Aorta (tissue), 5 donors: ENCODE measurements at places on chromosomes 5 and 9.
A peak's percentile ranks its signal among the peaks of the same experiment; 100 is the strongest.

- H3K4me1 ChIP-seq = no peaks in the 10 kb centered on the region
- no peaks in the 10 kb centered on the region for H3K36me3 ChIP-seq
- DNase-seq = no peak
- no peak overlapping the region for H3K4me3 ChIP-seq
- H3K27ac ChIP-seq = no peak overlapping the region
- H3K27me3 ChIP-seq = no peaks in the 10 kb centered on the region
Measured at GRCh38 chr9:21871256-21871975, 69.0 kb downstream of the MTAP start.

- H3K27ac ChIP-seq = no peak overlapping the region
- no peaks in the 10 kb centered on the region for H3K27me3 ChIP-seq
- no peak overlapping the region for H3K4me3 ChIP-seq
- DNase-seq = no peak
- no peaks in the 10 kb centered on the region for H3K36me3 ChIP-seq
Measured at GRCh38 chr5:61618577-61618976, 286.5 kb downstream of the ZSWIM6 start.

- no peak overlapping the region for H3K4me3 ChIP-seq
- no peak for DNase-seq
- no peaks in the 10 kb centered on the region for H3K36me3 ChIP-seq
- H3K4me1 ChIP-seq = peaks cover 4% of the 10 kb centered on the region
Measured at GRCh38 chr5:124342027-124342471, 404.4 kb downstream of the ZNF608 start.

DNA sequence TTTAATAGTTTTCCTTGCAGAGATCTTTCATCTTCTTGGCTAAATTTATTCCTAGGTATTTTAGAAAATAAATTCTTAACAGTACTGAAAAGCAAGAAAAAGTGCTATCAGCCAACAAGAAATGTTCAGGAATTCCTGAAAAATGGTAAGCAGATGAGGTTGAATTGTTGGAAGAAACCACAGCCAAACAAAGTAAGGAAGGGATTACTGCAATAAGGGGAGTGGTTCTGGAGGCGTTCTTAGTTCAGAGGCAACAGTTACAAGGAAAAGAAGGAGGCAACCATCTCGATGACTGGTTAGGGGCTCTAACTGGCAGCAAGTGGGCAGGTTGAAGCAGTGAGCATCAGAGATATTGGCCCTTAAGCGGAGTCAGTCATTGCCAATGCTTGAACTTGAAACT is 12.8 kb upstream of the OR13J1 start:
- no peak for DNase-seq
- H3K4me1 ChIP-seq = no peaks in the 10 kb centered on the region
- no peak overlapping the region for H3K4me3 ChIP-seq
- no peak overlapping the region for H3K27ac ChIP-seq

GRCh38 chr5:8993031-8993430 is 552.8 kb downstream of the SEMA5A start:
- H3K4me3 ChIP-seq = no peak overlapping the region
- H3K36me3 ChIP-seq = no peaks in the 10 kb centered on the region
- DNase-seq = no peak
- no peak overlapping the region for H3K27ac ChIP-seq
- no peaks in the 10 kb centered on the region for H3K4me1 ChIP-seq

DNA sequence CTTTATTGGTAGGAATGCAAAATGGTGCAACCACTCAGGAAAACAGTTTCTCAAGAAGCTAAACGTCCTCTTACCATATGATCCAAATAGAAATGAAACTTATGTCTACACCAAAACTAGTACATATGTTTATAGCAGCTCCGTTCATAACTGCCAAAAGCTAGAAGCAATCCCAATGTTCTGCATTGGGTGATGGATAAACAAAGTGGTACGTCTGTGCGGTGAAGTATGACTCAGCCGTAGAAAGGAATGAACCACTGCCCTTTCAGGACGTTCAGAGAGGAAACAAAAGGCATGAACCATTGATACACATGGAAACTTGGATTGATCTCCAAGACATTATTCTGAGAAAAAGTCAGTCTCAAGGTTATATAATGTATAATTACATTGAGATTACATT is 27.6 kb downstream of the HNRNPH1 start:
- no peak for DNase-seq
- no peaks in the 10 kb centered on the region for H3K27me3 ChIP-seq
- H3K4me1 ChIP-seq = no peaks in the 10 kb centered on the region
- H3K4me3 ChIP-seq = no peak overlapping the region

- no peak for DNase-seq
- H3K27me3 ChIP-seq = no peaks in the 10 kb centered on the region
- H3K4me3 ChIP-seq = no peak overlapping the region
- no peak overlapping the region for H3K27ac ChIP-seq
- H3K36me3 ChIP-seq = no peaks in the 10 kb centered on the region
Measured at GRCh38 chr9:137176302-137177182, 4.7 kb upstream of the TMEM210 start.

GRCh38 chr5:153619771-153620170 is 129.3 kb downstream of the GRIA1 start:
- H3K27me3 ChIP-seq = no peaks in the 10 kb centered on the region
- DNase-seq = no peak
- H3K36me3 ChIP-seq = no peaks in the 10 kb centered on the region
- no peak overlapping the region for H3K27ac ChIP-seq

DNA sequence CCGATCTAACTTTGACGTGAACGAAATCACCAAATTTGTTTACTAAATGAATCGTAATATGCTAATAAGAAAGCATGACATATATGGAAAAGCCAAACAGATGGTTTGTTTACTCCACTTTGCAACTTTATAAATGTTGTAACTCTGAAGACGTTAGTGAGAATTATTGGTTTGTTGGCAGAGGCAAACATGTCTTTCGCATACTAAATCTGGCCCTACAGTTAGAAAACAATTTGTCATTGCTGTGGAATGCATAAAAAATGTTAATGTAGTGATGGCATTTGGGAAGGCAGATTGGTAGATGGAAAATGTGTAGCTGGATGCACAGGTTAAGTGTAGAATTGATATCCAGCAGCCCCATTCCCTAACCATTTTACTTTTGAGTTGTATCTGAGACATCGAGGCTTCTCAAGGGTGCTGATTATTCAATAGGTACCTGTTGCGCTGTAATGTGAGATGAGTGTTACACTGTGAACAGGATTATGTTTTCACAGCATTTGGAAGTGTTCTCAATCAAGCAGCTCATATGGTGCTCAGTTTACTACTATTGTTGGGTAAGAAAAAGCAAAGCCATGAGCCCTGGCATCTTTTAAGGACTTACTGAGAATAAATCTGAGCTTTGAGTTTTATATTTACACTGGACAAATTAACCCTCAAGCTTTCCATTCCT is 444.8 kb downstream of the BNC2 start:
- no peak for DNase-seq
- no peak overlapping the region for H3K27ac ChIP-seq
- no peaks in the 10 kb centered on the region for H3K27me3 ChIP-seq
- no peaks in the 10 kb centered on the region for H3K36me3 ChIP-seq
- H3K4me3 ChIP-seq = no peak overlapping the region

DNA sequence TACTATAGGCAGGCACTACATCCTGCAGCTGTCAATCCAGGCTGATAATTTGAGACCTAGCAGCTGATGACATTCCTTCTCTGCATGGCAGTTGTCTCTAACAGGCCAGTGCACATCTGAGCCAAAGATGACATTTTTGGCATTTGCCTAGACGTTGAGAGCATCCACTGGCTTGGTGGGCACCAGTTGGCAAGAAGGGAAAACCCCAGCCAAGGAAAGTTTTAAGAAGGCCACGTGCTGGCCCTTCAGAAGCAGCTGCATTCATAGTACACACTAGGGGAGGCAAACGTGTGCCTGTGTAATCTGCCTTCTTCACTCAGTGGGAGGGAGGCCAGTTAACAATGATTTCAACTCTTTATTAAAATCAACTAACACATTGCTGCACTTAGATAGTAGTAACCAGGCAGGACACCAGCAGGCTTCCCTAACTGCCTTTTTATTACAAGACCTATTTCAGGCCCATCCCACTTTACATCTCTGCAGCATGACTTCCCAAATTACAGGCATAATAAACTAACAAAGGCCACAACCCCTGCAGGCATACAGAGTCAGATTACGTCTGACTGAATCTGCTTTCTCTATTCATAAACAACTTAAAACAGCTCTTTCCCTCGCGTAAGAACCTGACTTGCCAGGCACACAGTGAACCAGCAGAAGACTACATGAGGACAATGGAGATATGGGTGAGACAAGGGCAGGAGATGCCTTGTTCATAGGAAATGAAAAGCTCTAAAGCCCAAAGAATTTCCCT is 576.3 kb downstream of the PDE4D start:
- no peak overlapping the region for H3K27ac ChIP-seq
- no peaks in the 10 kb centered on the region for H3K4me1 ChIP-seq
- DNase-seq = no peak
- H3K27me3 ChIP-seq = no peaks in the 10 kb centered on the region
- H3K4me3 ChIP-seq = no peak overlapping the region
- no peaks in the 10 kb centered on the region for H3K36me3 ChIP-seq

- H3K27ac ChIP-seq = no peak overlapping the region
- H3K36me3 ChIP-seq = no peaks in the 10 kb centered on the region
- H3K4me1 ChIP-seq = no peaks in the 10 kb centered on the region
- DNase-seq = no peak
- H3K4me3 ChIP-seq = no peak overlapping the region
Measured at GRCh38 chr5:172178991-172179989, 8.7 kb downstream of the STK10 start.

DNA sequence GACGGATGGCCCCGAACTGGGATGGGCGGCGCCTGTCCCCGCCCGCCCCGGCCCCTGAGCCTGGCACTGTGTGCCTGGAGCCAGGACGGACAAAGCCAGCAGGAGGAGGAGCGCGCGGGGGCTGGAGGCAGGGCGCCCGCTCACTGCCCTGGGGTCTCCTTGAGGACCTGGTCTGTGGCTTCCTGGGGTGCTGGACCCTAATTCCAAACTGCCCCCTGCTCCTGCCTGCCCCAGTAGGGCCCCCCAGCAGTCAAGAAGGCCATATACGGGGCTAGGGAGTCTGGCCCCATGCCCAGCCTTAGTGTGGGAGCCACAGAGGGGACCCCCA is 29.2 kb upstream of the RXRA start:
- no peak overlapping the region for H3K4me3 ChIP-seq
- H3K27ac ChIP-seq = no peak overlapping the region
- DNase-seq = peak; percentile 66
- H3K27me3 ChIP-seq = no peaks in the 10 kb centered on the region
- no peaks in the 10 kb centered on the region for H3K36me3 ChIP-seq
